ENCODE measurements at places on chromosomes 13 and 19.

- no peak for ATAC-seq
Observed at GRCh38 chr13:42495255-42495654, 78.7 kb upstream of the TNFSF11 start.

- ATAC-seq = no peak
Observed at GRCh38 chr13:47017476-47017875, 120.6 kb upstream of the HTR2A start.

DNA sequence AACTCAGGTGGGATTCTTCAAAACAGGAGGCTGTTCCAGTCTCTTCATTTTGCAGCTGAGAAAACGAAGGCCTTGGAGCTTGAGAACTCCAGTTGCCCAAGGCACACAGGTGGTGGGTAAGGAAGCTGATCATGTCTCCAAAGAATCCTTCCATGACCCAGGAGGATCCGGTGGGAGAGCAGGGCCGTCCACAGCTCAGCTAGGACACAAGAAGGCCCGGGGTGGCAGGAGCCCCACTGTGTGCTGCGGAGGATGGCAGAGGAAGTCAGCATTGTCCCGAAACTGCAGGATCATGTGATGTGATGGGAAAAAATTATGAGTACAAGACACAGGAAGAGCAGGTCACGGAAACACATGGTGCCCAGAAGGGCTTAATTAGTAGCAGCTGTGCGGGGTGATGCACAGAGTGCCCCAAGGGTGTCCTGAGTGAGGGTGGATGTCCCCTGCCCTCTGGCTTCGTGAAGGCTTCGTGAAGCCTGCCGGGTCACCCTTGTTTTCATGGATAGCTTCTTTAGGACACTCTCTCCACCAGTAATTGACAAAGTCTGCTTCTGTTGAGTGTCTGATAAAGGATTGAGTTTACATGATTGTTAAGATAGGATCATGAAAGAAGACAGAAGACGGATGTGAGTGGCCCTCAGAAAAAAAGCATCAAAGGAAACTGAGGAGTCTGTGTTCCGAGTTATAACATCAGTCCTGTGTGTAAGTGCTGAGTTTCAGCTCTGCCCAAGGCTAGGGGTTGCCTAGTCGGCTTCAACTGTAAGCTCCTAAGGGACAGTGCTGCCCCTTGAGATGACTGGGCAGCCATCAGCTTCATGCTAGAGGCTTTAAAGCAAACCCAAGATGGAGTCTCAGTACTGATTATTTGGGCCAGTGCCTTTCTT, 33.8 kb upstream of the SACS start:
- ATAC-seq = no peak

GRCh38 chr13:25864116-25864515, 187.7 kb downstream of the SHISA2 start:
- ATAC-seq = no peak

DNA sequence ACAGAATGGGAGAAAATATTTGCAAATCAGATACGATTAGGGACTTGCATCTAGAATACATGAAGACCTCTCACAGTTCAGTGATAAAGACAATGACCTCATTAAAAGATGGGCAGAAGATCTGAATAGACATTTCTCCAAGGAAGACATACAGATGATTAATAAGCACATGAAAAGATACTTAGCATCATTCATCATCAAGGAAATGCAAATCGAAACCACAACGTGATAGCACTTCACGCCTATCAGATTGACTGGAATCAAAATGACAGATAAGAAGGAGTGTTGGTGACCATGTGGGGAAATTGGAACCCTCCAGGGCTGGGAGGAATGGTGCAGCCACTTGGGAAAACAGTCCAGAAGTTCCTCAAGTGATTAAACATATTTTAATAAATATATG, 25.8 kb downstream of the CFAP97D2 start:
- no peak for ATAC-seq

- no peak for ATAC-seq
Observed at GRCh38 chr19:7746903-7747884, at the start of gene CD209. CD209 (minus strand) TSS chr19:7747534; CDS start chr19:7747511, 23 bp downstream.

Measured in stimulated activated memory B cell treated with anti-CD40 and anti-IgM and Interleukin-4, amounts not matched to agents 10 μg/mL and 1 μg/mL and 100 μg/mL, for 72 hours (primary cell).